Colonic mucosa (tissue), 4 donors: ENCODE measurements at places on chromosomes 2 and 18. TPM values are rescaled to one million over a fixed set of nuclear protein-coding genes. Genes with fewer than 3 reads are reported as not detected.

Gene ERMN
- total RNA-seq: 0.37 TPM

Gene ICA1L
- 0.54 TPM for total RNA-seq

Gene GCG
- 81.3 TPM for total RNA-seq

Gene DYNAP
- total RNA-seq: not detected

Gene MAP3K20
- total RNA-seq: 22.6 TPM
